Nasal cavity respiratory epithelium epithelial cell of viscerocranial mucosa (primary cell): ENCODE measurements at places on chromosomes 16 and 17. TPM values are rescaled to one million over a fixed set of nuclear protein-coding genes. Genes with fewer than 3 reads are reported as not detected.

The TMEM106A gene
- total RNA-seq = 0.34 and 0.50 TPM in 2 replicates

The CSNK2A2 gene
- total RNA-seq = 40.7 and 87.4 TPM in 2 replicates

The NHLRC4 gene
- 0.14 and 0.68 TPM in 2 replicates for total RNA-seq

The COG7 gene
- total RNA-seq = 6.5 and 16.9 TPM in 2 replicates

The RASD1 gene
- 0.14 and 0.68 TPM in 2 replicates for total RNA-seq

The CDRT15 gene
- total RNA-seq = not detected in 2 replicates

The ABI3 gene
- total RNA-seq = 0.14 TPM in 1 of 2 replicates, not detected in the other

The WNK4 gene
- under 0.01 and 0.57 TPM in 2 replicates for total RNA-seq

The TEX19 gene
- not detected in 2 replicates for total RNA-seq

The CCL8 gene
- total RNA-seq = not detected in 2 replicates

The CIITA gene
- total RNA-seq = under 0.01 and 0.64 TPM in 2 replicates

The FAM222B gene
- total RNA-seq = 1.7 and 13.5 TPM in 2 replicates

The SLC38A8 gene
- 0.34 TPM in 1 of 2 replicates, not detected in the other for total RNA-seq

The SLC25A19 gene
- 10.4 and 18.8 TPM in 2 replicates for total RNA-seq

The ODAD4 gene
- total RNA-seq = under 0.01 and 0.07 TPM in 2 replicates

The ANKFY1 gene
- total RNA-seq = 27.7 and 64.6 TPM in 2 replicates

The GRAPL gene
- total RNA-seq = not detected in 2 replicates

The MT3 gene
- not detected in 2 replicates for total RNA-seq

The GAA gene
- total RNA-seq = 16.7 and 131 TPM in 2 replicates

The AXIN1 gene
- 33.8 and 66.4 TPM in 2 replicates for total RNA-seq

The GGA2 gene
- 14.0 and 21.4 TPM in 2 replicates for total RNA-seq

The TEX14 gene
- 0.07 TPM in 1 of 2 replicates, not detected in the other for total RNA-seq

The C17orf113 gene
- 0.64 and 0.68 TPM in 2 replicates for total RNA-seq

The VASN gene
- total RNA-seq = 4.4 and 11.5 TPM in 2 replicates
